Endothelial cell (in vitro differentiated cells): ENCODE measurements at places on chromosomes 1 and 21. TPM values are rescaled to one million over a fixed set of nuclear protein-coding genes. Genes with fewer than 3 reads are reported as not detected.
A peak's percentile ranks its signal among the peaks of the same experiment; 100 is the strongest.

DNA sequence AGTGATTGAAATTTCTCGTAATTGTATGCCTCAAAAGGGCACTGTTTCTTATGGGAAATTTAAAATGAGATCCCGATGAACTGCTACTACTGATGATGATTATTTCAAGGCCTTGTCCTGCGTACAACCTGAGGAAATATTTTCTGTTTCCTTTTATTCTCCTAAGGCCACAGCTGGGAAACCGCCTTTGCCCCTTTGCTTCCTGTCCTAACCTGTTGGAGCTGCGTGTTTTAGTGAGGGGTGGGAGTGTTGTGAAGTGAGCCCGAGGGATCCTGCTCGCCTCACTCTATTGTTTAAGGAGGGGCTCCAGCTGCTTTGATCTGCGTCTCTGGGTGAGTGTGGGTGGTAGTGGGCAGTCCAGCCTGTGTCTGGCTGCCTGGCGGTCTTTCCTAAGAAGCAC, 14.4 kb downstream of the LAMC2 start:
- peaks cover 5% of the 10 kb centered on the region for H3K27me3 ChIP-seq
- H3K4me3 ChIP-seq: no peak overlapping the region
- H3K27ac ChIP-seq: peak overlapping the region; percentile 94
- peak; percentile 39 for DNase-seq
- H3K4me1 ChIP-seq: peaks cover 35% of the 10 kb centered on the region

GRCh38 chr1:19495799-19496526, 10.6 kb upstream of the CAPZB start:
- H3K4me1 ChIP-seq: peaks cover 10% of the 10 kb centered on the region
- no peaks in the 10 kb centered on the region for H3K36me3 ChIP-seq
- no peak for DNase-seq

GRCh38 chr1:90778486-90778885, 61.4 kb upstream of the BARHL2 start:
- H3K36me3 ChIP-seq: no peaks in the 10 kb centered on the region
- no peak for DNase-seq
- no peaks in the 10 kb centered on the region for H3K4me1 ChIP-seq
- H3K27ac ChIP-seq: no peak overlapping the region
- no peaks in the 10 kb centered on the region for H3K27me3 ChIP-seq

Gene PCP4
- total RNA-seq: not detected

- H3K4me1 ChIP-seq: peaks cover 7% of the 10 kb centered on the region
- no peak overlapping the region for H3K27ac ChIP-seq
- DNase-seq: peak; percentile 81
- peaks cover 4% of the 10 kb centered on the region for H3K27me3 ChIP-seq
These were observed 375.7 kb upstream of the CAMK1G start for GRCh38 chr1:209207701-209208286.

DNA sequence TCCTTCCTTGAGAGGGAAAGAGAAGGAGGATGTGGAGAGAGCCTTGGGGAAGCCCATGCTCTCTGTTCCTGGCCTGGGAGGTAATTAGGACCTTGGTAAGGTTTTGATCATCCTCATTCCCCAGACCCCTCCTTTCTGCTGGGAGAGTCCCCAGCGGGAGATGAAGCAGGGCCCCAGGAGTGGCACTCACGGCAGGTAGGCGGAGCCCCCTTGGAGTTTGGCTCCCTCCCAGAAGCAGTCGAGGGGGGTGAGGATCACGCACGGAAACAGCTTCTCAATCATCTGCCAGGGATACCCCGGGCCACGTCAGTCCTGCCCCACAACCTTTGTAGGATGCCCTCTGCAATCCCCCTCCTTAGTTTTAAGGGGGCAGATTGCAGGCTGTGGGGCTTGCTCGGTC, 11.5 kb downstream of the PTCH2 start:
- peaks cover 8% of the 10 kb centered on the region for H3K27me3 ChIP-seq
- no peak for DNase-seq
- no peaks in the 10 kb centered on the region for H3K36me3 ChIP-seq
- H3K4me1 ChIP-seq: peaks cover 32% of the 10 kb centered on the region
- H3K4me3 ChIP-seq: no peak overlapping the region

DNA sequence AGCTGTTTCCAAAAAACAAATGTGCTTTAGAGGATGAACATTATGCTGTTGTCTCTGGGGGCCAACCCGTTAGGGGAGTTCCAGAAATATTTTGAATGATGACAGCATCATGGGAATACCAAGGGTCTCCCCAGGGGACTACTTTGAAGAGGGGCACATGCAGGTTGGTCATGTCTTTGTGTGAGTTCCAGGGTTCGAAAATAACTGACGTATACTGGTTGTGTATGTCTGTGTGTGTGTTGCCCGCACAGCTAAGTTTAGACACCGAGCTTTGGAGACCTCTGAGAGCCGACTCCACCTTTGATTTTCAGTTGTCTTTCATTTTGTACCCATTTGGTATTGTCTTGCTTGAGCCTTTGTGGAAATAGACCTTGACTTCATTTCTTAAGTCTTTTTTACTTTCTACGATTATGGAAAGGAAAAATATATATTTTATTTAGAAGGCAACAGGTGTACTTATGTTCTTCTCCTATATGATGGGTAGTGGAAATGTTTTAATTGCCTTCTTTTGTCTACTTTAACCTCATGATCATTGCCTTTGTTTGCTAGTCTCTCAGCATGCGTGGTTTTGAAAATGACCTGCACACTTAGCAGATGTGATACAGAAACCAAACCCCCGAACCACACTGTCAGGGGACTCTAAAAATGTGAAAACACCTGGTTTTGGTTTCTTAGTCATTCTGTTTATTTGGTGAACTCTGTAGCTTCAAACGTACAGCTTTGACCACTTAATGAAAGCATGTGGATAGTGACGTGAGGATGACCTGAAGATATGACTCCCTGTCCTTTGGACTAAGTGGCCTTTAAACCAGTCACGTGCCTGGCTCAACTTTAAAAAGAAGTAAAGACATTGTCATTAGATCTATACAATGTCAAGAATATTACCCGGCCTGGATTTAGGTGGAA, 56.5 kb downstream of the GALNT2 start:
- H3K4me3 ChIP-seq: no peak overlapping the region
- no peak overlapping the region for H3K27ac ChIP-seq
- peaks cover 6% of the 10 kb centered on the region for H3K36me3 ChIP-seq

Gene SLC44A5
- total RNA-seq: 3.4 TPM

Gene LEFTY2
- total RNA-seq: 0.26 TPM

GRCh38 chr1:62528015-62528414, 69.3 kb upstream of the ANGPTL3 start:
- H3K4me1 ChIP-seq: no peaks in the 10 kb centered on the region
- H3K4me3 ChIP-seq: no peak overlapping the region
- H3K27me3 ChIP-seq: no peaks in the 10 kb centered on the region
- H3K36me3 ChIP-seq: no peaks in the 10 kb centered on the region
- no peak overlapping the region for H3K27ac ChIP-seq

- DNase-seq: no peak
- H3K36me3 ChIP-seq: no peaks in the 10 kb centered on the region
- no peaks in the 10 kb centered on the region for H3K4me1 ChIP-seq
- H3K27ac ChIP-seq: no peak overlapping the region
- H3K4me3 ChIP-seq: no peak overlapping the region
- H3K27me3 ChIP-seq: peaks cover 3% of the 10 kb centered on the region
These were observed 12.0 kb upstream of the RHOU start for GRCh38 chr1:228723287-228723686.

- no peaks in the 10 kb centered on the region for H3K36me3 ChIP-seq
- H3K4me3 ChIP-seq: no peak overlapping the region
- no peak overlapping the region for H3K27ac ChIP-seq
- no peaks in the 10 kb centered on the region for H3K4me1 ChIP-seq
These were observed 59.5 kb downstream of the DENND1B start for GRCh38 chr1:197715806-197716205.
